ENCODE measurements at places on chromosomes 3 and 15.

DNA sequence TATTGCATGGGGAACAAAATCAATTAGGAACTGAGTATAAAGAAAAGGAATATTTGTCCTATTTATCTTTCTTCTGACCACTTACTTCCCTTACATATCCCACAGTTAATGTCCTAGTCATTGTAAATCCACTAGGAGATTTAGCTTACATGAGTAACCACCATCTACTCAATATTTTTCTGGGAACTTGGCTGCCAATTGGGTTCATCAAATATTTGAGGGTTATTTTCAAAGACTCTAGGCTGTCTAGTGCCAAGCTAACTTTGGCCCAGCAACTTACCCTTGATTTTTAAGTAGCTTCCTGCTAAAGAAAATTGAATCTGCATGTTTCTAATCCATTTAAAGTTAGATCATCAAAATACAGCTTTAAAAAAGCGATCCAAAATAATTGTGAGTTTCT, 362.5 kb upstream of the EPHA3 start:
- DNase-seq = no peak

- no peak for DNase-seq
These were observed 73.1 kb upstream of the SLC6A6 start for GRCh38 chr3:14329116-14329830.

DNA sequence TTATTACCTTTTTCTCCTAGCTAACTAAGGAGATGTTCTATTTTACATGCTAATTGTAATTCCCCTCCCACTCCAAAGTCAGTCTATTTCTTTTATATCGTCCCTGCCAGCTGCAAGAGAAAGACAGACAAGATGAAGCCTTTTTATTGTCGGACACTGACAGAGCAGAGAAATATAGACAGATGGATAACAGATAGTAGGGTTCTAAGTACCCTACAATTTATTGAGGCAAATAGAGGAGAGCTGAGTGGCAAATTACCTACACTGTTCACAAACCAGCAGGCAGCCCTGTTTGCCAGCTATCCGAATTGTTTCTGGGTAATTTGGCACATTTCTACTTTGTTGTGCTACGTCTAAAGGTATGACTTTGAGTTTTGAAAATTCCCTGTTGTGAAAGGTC, 392.3 kb upstream of the ZNF717 start:
- DNase-seq = no peak

DNA sequence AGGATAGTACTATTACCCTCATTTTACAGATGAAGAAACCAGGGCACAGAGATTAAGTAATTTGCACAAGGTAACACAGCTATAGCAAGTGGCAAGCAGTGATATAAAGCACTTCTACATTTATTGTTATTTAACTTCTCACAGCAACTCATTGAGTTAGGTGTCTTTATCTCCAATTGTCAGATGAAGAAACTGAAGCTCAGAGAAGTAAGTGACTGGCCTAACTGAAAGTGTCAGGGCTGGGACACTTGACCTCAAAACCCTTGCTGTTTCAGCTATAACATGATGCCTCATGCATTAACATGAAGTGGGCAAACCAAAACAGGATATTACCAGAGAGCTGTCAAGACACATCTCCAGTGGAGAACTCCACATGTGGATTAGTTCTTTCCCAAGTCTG, 65.8 kb upstream of the LEKR1 start:
- DNase-seq = no peak

DNA sequence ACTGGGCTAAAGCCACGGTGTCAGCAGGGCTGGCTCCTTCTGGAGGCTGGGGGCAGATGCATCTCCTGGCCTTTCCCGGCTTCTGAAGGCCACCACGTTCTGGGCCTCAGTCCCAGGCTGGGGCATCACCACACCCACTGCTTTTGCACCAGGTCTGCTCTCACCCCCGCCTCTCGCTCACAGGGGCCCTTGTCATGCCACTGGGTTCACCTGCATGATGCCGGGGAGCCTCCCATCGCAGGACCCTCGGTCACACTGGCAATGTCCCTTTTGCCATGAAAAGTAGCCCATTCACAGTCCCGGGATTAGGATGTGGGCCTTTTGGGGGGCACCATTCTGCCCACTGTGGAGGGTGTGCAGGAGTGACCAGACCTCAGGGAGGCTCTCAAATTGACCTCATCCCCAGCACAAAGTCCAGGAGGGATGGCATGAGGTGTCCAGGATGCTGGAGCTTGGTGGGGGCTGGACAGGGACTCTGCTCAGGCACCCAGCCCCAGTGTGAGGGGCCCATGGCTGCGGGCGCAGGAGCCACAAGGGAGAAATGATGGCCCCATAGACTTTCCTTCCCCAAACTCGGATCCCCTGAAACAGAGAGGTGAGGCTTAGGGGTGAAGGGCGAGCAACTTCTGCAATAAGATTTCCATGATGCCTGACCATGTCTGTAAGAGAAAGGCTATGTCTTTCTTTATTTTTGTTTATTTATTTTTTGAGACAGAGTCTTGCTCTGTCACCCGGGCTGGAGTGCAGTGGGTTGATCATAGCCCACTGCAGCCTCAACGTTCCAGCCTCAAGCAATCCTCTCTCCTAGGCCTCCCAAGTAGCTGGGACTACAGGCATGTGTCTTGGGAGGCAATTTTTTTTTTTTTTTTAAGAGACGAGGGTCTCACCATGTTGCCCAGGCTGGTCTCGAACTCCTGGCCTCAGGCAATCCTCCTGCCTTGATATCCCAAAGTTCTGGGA, 189.1 kb downstream of the GOLGA6L6 start:
- no peak for DNase-seq

DNA sequence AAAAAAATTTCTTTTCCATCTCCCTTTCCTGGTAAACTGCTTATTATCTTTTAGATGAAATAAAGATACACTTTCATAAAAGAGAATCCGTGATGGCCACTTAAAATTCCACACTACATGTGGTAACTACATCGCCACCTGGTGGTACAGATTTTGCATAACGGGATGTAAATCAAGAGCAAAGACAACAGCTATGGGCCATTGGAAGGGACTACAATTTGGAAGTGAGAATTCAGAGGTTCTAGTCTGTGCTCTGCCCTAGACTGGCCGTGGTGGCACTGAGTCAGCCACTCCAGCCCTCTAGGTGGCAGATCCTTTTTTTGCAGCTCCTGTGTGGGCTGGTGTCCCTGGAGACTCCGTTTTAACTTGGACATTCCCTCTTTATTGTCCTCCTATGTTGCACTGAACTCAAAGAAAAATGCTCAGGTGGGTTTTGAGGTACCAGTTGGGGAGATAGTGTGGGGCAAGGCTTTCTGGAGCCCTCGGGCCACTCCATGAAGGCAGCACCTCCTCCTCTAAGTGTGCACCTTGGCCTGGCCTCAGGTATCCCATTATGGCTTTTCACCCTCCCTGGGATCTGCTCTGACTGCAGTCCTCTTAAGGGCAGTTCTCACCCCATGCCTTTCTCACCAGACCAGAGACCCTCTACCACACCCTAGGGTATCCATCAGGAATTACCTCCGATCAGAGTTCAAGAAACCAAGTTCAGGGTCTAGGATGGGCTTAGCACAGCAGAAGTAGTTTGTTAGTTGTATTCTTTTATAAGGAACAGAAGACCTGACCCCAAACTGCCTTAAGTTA, 54.9 kb downstream of the SPSB4 start:
- peak; percentile 25 for DNase-seq

- no peak for DNase-seq
These were observed 485.4 kb upstream of the TPRG1 start for GRCh38 chr3:188686324-188686723.

DNA sequence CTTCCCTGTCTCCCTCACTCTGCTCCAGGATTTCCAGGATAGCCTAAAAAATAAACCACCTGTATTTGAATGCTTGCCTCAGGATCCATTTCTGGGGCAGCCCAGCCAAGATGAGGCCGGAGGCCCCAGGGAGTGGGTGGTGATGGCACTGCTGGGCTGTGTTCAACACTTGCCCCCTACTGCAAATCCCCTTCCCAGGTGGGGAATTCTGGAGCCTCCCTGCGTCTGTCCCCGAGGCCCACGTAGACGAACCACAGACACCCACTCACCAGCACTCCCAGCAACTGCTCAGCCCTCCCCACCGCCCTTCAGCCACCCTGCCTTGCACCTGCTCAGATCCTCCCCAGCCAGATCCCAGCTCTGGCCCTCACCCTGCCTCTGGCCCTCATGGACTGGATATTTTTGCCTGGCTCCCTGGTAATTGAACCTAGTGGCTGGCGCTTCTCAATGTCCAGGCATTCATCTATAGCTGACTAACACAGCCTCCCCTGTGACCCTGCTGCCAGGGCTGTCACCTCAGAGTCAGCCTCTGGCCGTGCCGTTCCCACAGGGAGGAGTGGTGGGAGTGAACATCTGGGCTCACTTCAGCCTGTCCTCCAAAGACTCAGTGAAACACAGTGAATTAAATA, 17.1 kb upstream of the EPB42 start:
- no peak for DNase-seq

DNA sequence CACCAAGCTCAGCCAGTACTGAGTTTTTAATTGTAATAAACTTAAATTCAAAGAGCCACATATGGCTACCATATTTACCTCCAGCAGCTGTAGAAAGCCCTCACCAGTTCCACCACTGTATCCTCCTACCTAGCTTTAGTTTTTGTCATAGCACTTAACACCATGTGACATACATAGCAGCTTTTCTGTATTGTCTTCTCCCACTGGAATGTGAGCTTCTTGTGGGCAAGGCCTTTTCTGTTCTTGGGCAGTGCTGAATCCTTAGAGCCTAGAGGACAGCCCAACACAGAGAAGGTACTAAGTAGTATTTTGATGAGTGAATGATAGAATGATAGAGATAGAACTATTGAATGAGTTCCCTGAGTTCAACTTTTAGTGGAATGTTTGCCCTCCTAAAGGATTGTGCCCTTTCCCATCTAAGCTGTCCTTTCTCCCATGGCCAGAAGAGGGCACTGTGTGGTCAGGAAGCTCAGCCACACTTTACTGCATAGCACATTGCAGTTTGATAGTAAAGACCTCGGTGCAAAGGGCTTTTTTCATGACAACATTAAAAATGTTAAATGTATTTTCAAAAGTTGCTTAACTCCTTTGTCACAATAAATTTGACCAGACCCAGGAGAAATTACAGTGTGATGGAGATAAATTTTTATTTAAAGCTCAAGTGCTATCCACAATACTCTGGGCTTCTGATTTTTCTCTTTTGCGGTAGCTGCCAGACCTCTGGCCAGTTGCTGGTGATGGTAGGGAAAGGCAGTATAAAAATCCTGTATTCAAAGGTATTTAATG, 115.8 kb downstream of the GHSR start:
- DNase-seq = peak; percentile 21

DNA sequence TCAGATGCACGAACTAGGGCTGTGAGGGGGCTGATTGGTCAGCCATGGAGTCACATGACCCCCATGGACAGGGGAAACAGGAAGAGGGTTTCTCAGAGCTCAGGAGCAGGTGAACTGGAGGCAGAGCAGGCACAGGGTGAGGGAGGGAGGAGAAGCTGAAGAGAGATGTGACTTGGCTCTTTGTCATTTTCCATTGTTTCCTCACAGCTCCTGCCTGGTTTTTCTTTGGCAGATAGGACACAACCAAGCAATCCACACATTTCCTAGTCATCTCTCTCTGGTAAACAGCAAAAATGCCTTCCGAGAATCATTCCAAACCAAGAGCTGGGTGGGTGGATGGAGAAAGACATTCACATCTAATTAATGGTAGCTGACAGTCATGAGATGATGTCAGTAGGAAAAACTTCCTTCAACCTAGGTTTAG, 43.4 kb upstream of the LMCD1 start:
- no peak for DNase-seq

DNA sequence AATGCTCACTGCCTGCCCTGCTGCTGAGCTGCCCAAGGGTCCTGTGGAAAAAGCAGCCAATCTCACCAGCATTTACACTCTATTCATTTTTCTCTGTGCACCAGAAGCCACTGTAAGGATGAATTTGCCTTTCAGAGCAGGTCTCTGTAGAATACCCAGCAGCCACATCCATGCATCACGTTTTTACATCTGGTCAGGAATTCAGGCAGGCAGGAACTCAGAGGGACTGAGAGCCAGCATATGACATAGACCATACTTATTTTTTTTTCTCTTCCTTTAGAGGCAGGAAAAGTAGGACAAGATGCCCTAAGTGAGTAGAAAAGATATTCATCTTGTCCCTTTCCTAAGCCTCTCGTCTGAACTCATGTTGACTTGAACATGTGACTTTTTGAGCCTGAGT, 292.7 kb downstream of the EPHB1 start:
- DNase-seq = no peak

DNA sequence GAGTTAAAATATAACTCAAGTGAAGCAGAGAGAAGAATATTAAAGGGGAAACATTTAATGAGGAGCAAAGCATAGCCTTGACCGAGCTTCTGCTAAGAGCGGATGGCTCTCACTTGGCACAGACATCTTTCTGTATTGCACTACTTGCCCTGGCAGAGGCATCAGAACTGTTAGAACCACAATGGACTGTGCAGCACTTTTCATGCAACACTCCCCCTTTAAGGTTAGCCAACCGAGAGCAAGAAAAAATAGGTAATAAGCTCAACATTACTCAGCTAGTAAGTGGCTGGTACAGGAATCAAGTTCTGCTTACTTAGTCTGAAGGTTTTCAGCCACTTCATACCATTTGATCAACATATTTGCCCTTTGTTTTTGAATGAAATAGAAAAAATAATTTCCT, 33.7 kb downstream of the CRTC3 start:
- DNase-seq = no peak

DNA sequence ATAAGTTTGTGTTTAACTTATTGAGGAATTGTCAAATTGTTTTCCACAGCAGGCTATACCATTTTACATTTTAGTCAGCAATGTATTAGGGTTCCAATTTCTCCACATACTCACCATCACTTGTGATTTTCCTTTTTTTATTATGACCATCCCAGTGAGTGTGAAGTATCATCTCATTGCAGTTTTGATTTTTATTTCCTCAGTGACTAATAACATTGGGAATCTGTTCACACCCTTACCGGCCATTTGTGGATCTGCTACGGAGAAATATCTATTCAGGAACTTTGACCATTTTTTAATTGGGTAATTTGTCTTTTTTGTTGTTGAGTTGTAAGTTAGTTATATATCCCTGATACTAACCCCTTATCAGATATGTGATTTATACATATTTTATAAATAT, 54.8 kb upstream of the LMCD1 start:
- DNase-seq = no peak

DNA sequence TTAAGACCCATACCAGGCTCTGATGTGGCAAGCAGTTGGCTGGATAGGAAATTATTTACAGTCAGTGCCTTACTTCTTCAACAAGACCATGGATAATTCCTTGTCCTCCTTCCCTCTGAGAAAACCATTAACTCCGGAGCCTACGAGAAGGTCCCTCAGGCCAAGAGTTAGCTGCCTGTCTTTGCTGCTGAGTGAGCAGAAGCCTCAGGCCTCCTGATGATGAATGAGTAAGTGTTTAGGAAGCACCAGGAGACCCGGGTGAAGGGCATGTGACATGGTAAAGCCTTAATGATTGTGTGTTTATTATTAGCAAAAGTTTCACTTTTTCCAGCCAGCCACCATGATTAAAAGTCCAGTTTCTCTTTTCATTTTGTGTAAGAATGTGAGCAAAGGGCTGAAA, 174.9 kb upstream of the TOPAZ1 start:
- DNase-seq = no peak

GRCh38 chr15:78620021-78620526, 722 bp downstream of the CHRNA3 start:
- no peak for DNase-seq

- DNase-seq = no peak
These were observed 44.9 kb upstream of the CCNL1 start for GRCh38 chr3:157204880-157205279.
